ENCODE measurements at places on chromosomes 4 and X.
A peak's percentile ranks its signal among the peaks of the same experiment; 100 is the strongest.

GRCh38 chrX:133185119-133185518, 33.0 kb downstream of the TFDP3 start:
- DNase-seq, result no peak

- DNase-seq, result no peak
These were observed 302.9 kb upstream of the GATB start for GRCh38 chr4:152063621-152064240.

- DNase-seq, result peak; percentile 96
These were observed at the start of gene INTU for GRCh38 chr4:127632420-127633403. INTU (plus strand) TSS chr4:127632957; CDS start chr4:127633035, 78 bp downstream.

- peak; percentile 20 for DNase-seq
These were observed 25.9 kb downstream of the ZNF721 start for GRCh38 chr4:472881-473569.

- no peak for DNase-seq
These were observed 189.8 kb downstream of the PPP3CA start for GRCh38 chr4:101157415-101158133.

DNA sequence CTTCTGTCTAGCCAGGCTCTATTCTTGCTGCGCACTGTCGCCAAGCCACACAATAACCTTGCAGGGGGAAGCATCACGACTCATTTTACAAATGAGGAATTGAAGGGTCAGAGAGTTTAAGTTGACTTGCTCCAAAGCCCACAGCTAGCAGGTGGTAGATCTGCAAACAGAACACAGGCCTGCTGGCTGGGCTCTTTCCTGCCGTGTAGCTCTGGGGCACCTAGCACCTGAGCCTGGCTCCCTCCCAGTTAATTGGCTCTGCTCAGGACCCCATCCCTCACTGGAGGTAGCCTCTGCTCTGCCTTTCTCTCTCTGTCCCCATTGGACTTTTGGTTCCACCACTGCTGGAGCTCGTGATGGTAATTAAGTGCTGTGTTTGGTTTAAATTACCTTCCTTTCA, 98.5 kb downstream of the NSUN7 start:
- no peak for DNase-seq

DNA sequence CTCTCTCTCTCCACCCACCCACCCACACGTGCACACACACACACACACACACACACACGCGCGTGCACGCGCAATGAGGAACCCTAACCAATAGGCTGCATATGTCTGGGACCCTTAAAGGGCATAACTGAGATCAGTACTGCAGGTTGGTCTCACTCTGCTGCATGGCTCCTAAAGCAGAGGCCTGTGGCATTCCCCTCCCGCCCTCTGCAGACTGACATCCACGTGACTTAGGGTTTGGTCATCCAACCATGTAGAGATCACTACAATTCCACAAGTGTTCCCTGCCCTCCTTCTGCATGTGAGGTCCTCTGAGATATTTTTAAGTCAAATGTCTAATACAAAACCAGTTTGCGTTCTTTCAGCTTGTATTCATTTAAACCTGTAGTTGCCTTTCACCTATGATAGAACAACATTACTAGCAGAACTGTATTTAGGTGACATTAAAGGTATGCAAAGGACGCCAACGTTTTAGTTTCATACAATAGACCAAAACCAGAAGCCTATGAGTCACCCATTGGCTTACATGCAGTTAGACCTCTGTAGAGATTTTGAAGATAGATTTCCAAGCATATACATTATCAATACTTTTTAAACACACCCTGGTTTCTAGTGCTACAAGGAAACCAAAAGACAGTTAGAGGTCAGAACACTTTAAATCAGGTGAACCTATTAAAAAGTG, 10.1 kb downstream of the XAGE5 start:
- DNase-seq, result no peak

DNA sequence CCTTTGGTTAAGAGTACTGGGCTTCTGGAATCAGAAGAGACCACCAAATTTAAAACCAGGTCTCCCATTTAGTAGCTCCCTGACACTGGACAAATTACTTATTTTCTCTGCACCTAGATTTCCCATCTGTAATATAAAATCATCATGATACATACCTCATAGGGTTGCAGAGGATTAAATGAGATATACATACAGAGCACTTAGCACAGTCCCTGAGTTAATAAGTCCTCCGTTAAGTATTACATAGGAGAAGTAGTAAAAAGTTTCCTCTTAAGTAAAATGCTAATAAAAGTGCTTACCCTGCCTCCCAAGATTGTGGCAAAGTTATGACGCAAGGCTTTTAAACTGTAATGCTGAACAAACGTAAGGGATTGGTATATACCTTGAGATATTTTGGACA, 539 bp upstream of the CHIC1 start:
- DNase-seq, result no peak

GRCh38 chrX:115413246-115413878, 123.8 kb downstream of the LUZP4 start:
- DNase-seq, result peak; percentile 49
